Progenitor cell of endocrine pancreas (in vitro differentiated cells): ENCODE measurements at places on chromosomes 2 and 18.

GRCh38 chr2:11073251-11073650 is 82.0 kb upstream of the SLC66A3 start:
- no peak for DNase-seq

GRCh38 chr2:205613970-205614559 is 68.2 kb upstream of the NRP2 start:
- DNase-seq: no peak

- no peak for DNase-seq
Observed at GRCh38 chr2:68726608-68727367, 7.8 kb upstream of the ARHGAP25 start.

- no peak for DNase-seq
Observed at GRCh38 chr2:44362207-44363015, 664 bp downstream of the CAMKMT start.

DNA sequence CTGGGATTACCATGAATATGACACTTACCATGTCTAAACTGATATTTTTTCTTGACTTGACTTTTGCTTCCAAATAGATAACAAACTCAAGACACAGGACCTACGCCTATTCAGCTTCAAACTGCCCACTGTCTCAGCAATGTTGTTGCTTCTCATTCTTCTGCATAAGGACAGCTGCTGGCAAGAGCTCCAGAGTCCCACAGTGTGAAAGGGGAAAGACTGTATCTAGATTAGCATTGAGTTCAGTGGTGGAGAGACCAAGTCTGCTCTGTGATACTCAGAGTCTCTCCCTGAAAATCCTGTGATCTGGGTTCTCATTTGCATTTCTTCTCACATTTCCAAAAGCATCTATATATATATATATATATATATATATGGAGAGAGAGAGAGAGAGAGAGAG is 247.9 kb upstream of the NT5C1B start:
- DNase-seq: no peak

DNA sequence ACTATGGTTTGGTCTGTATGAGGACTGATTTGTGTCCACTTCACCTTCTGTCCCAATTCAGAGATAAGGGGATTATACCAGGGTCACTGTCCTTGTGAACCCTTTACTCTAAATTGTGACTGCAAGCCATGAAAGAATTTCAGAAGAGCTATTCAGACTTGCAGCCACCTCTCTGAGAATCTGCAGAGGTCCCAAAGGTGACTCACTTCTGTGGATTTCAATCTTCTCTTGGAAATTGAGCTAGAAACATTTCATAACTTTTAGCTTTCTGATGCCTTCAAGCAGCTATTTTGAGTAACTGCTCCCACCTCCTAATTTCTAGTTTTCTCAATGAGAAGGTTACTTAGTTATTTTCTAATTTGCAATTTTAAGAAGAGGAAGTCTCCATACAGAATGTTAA is 1242.4 kb upstream of the ACVR2A start:
- no peak for DNase-seq

DNA sequence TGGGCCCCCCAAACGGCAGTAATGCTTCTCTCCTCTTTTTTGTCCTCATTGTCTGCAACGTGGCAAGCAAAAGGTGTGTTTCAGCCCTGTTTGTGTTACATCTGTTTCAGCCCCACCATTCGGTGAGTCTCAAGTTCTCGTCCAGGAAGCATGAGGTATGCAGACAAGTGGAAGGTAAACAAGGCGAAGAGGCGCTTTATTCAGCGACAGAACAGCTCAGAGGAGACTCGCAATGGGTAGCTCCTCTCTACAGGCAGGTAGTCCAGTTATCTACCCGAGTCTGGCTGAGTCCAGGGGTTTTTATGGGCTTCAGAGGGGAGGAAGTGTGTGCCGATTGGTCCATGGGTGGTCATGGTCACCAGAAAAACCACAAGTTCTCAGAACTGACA is 733.4 kb upstream of the CDH7 start:
- DNase-seq: no peak

DNA sequence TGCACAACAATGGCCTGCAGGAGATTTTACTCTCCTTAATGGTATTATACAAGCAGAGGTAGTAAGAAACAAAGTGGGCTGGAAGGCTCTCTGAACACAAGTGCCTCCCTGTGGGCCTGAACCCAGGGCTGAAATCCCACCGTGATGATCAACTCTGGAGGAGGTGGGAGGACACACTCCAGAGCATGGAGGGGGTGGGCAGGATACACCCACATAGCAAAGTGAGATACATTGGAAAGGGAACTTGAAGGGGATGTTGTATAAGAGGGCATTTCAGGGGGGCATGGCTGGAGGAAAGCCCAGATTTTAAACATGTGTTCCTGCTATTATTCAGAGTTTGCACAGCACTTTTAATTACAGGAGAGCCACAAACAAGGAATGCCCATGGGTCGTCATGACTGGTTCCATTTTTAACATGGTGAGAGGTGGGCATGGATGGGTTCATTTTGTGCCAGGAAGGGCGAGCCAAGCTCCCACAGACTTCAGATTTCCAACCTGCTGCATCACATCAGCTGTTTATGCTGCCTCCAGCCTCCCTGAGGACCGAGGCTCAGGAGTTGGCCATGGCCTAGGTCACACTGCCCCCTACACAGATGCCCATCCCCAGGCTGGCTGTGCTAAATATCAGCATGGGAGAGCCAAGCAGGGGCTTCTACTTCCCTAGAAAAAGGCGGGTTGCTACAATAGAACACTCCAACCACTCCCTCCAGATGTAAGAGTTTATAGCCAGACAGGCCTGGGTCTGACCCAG is 416.2 kb upstream of the ID2 start:
- no peak for DNase-seq

- no peak for DNase-seq
Observed at GRCh38 chr18:76401498-76401897, 93.5 kb downstream of the ZNF516 start.

DNA sequence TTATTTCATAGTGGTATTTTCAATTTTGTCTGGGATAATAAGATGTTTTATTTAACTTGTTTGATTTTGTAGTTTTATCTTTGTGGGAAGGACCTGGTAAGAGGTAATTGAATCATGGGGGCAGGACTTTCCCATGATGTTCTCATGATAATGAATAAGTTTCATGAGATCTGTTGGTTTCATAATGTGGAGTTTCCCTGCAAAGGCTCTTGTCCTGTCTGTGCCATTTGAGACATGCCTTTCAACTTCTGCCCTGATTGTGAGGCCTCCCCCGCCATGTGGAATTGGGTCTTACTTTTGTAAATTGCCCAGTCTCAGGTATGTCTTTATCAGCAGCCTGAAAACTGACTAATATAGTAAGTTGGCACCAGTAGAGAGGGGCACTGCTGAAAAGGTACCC is 77.8 kb upstream of the ARHGAP15 start:
- no peak for DNase-seq

DNA sequence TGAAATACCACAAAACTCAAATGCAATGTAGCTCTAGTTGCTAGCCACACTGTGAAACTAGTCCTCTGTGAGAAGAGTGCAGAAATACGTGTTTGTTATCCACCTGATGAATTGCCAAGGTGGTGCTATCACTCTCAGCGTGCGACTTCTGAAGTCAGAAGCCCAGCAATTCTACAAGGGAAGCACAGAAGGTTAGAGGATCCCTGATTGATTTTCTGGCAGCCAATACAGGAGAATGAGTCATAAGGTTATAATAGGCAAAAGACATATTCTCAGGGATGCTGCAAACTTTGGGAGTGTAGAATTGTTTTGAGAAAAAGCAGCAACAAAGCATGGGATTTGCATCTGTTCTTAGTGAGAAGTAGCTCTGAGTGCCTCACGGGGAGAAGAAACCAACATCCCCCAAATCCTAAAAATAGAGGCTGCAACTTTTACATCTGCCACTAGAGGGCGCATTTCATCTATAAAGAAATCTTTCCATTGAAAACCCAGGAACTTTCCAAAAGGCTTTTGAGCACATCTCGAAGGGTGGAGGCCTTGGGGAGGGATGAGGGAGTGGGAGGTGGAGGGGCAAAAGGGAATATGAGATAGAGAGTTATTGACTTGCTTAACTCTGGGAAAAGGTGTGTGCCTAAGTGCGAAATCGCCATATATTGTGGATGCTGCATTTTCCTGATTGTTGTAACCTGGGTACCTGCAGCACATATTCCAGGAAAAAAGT is 78.0 kb downstream of the TMEM182 start:
- DNase-seq: peak; percentile 37

- no peak for DNase-seq
Observed at GRCh38 chr2:49261781-49262180, 107.5 kb upstream of the FSHR start.

GRCh38 chr2:58702302-58702885 is 461.3 kb upstream of the FANCL start:
- no peak for DNase-seq

- DNase-seq: no peak
Observed at GRCh38 chr2:16199882-16200553, 259.7 kb downstream of the MYCN start.

DNA sequence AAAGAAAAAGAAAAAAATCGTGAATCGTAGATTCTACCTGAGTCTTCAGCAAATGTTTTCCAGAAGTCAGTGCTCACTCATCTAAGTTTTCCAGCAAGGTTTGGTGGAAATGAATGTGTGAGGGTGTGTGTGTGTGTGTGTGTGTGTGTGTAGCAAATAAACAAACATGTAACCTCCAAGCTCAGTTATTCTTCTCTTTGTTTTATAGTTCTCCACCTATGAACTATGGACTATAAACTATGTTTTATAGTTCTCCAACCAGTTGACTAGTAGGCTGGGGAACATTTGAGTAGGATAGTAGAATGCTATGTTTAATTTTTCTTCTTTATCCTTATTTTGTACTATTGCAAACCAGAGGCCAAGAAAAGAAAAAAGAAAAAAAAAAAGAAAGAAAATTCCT is 44.6 kb upstream of the SERPINE2 start:
- DNase-seq: no peak

DNA sequence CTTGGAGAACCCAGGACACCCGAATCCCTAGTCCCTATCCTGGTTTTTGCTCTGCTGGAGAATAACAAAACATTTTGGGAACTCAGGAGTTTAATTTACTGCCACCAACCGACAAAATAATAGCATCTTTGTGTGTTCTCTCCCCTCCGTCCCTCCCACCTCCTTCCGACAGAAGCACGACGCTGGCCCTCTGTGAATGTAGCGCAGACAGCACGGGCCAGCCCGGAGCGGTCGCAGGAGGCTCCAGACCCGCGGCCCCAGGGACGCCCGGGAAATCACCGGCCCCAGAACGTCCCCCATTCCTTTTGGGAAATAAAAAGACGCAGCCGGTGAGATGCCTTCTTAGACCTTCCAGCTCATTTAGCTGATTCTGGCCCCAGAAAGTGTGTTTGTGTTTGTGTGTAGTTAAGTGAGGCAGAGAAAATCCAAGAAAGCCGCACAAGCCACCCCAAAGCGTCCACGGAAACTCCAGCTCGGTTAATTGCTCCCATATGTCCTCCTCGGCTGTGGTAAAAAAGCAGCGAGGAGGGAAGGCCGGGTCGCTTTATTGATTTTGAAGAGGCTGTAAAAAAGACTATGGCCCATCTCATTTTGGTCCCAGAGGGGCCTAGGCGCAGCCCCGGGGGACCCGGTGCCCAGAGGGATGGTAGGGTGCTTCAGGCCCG is 577 bp upstream of the TANC1 start:
- DNase-seq: peak; percentile 22

- DNase-seq: no peak
Observed at GRCh38 chr2:64477979-64478378, 24.0 kb downstream of the LGALSL start.

GRCh38 chr2:189659734-189660133 is 1.5 kb upstream of the ASNSD1 start:
- no peak for DNase-seq

GRCh38 chr18:79522451-79523205 is 126.9 kb downstream of the NFATC1 start:
- no peak for DNase-seq

- no peak for DNase-seq
Observed at GRCh38 chr2:55422876-55423665, 3.4 kb upstream of the CCDC88A start.

DNA sequence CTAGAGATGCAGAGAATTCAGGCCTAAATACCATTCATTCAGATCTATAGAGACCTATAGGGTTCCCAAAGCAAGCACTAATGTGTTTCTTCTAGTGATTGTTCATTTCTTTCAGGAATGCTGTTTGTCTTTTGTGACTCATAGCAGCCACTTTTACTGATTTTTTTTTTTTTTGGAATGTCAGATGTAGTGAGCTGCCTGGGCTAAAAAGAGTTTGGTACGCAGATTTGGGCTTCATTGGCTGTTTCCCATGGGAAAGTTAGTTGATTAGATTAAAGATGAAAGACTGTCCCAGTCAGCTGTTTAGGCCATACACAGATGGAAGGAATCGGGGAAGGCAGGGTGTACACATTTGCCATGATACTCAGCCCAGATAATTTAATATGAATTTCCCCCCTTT is 87.6 kb downstream of the CDC42EP3 start:
- no peak for DNase-seq

DNA sequence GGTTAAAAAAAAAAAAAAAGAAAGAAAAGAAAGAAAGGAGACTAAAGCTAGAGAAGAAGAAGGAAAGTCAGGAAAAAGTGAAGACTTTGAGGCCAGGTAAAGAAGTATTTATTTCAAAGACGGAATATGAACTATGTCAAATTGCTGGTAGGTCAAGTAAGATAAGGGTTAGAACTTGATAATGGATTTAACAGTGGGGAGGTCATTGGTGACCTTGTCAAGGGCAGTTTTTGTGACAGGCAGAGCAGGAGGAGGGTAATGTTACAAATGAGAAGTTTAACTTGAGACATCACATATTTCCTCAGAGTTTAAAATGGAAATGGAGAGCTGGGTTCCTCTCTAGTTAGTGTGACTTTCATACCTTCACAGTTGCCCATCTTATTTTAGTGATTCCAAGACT is 9.5 kb downstream of the WDR7 start:
- DNase-seq: no peak

GRCh38 chr2:144481666-144482065 is 38.3 kb downstream of the ZEB2 start:
- no peak for DNase-seq

GRCh38 chr18:61133783-61134182 is 199.4 kb upstream of the CDH20 start:
- DNase-seq: no peak

DNA sequence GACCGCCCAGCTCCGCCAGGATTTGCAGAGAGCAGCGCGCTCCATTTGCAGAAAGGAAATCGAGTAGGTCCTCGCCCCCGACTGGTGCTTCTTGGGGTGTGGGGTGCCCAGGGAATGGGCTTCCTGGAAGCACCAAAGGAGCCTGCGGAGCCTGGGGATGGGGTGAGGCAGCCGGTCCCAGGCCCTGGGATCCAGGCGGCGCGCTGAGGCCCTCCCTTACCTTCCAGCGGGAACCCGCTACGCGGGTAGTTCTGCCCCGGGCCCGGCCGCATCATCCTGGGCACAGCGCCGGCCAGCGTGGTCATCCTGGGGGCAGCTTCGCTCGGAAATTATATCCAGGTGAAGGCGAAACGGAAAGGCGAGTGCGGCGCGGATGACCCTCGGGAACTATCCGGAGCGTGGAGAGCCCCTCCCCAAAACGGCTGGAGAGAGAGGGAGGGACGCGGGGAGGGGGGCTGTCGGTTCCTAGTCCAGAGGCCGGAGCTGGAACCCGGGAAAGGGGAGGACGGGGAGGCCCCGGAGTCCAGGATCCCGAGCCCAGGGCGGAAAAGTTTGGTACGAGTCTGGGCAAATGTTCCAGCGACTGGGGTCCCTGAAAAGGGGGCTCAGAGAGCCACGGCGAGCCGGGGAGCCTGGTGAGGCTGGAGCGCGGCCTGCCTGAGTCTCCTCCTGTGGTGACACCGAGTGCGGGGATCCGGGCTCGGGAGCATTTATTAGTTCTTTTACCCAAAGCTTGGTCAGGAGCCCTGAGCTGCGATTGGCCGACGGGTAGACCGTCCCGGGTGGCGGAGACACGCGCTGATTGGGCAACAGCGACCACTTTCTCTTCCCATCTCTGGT is at the start of gene PAX3:
TSS of gene PAX3 (minus strand) at position 688 of the 840 bp plus-strand sequence. CDS start at position 305, 383 bp downstream.
- DNase-seq: no peak
